ENCODE measurements at places on chromosomes 7 and 10. TPM values are rescaled to one million over a fixed set of nuclear protein-coding genes. Genes with fewer than 3 reads are reported as not detected.

DNA sequence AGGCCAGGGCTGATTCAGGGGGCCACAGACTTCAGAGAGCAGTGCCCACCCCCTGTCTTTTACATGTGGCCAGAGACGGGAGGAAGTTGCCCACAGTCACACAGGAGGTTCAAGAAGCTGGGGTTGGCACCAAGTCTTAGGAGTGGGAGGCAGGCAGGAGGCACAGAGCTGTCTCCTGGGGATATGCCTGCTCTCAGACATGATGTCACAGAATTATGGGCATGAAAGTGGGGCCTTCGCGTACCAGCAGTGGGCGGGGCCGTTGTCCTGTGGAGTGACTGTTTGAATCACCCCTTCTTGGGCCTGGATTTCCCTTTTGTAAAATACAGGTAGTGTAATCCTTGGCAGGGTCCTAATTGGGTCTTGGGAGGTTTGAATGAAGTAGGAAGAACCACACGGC is 81.2 kb upstream of the PPIF start:
- H3K4me1 ChIP-seq = peaks cover 5% of the 10 kb centered on the region
- H3K27ac ChIP-seq = no peak overlapping the region
- H3K4me3 ChIP-seq = no peak overlapping the region

GRCh38 chr10:32379950-32380551 is 33.1 kb upstream of the EPC1 start:
- DNase-seq = peak; percentile 42
- no peaks in the 10 kb centered on the region for H3K27me3 ChIP-seq
- peak overlapping the region; percentile 79 for H3K27ac ChIP-seq
- no peaks in the 10 kb centered on the region for H3K4me1 ChIP-seq
- no peaks in the 10 kb centered on the region for H3K36me3 ChIP-seq
- H3K4me3 ChIP-seq = no peak overlapping the region

GRCh38 chr7:87476179-87476557 is 688 bp upstream of the ABCB4 start:
- H3K36me3 ChIP-seq = no peaks in the 10 kb centered on the region
- H3K4me1 ChIP-seq = peaks cover 13% of the 10 kb centered on the region
- no peak for DNase-seq
- H3K4me3 ChIP-seq = no peak overlapping the region

DNA sequence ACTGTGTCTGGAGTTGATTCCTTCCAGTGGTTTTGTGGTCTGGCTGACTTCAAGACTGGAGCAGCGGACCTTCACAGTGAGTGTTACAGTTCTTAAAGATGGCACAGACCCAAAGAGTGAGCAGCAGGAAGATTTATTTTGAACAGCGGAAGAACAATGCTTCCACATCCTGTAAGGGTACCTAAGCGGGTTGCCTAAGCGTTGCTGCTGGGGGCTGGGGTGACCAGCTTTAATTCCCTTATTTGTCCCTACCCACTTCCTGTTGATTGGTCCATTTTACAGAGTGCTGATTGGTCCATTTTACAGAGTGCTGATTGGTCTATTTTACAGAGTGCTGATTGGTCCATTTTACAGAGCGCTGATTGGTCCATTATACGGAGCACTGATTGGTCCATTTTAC is 13.2 kb downstream of the AKR1B15 start:
- H3K4me3 ChIP-seq = no peak overlapping the region
- DNase-seq = no peak
- no peak overlapping the region for H3K27ac ChIP-seq
- peaks cover 3% of the 10 kb centered on the region for H3K27me3 ChIP-seq
- no peaks in the 10 kb centered on the region for H3K4me1 ChIP-seq

DNA sequence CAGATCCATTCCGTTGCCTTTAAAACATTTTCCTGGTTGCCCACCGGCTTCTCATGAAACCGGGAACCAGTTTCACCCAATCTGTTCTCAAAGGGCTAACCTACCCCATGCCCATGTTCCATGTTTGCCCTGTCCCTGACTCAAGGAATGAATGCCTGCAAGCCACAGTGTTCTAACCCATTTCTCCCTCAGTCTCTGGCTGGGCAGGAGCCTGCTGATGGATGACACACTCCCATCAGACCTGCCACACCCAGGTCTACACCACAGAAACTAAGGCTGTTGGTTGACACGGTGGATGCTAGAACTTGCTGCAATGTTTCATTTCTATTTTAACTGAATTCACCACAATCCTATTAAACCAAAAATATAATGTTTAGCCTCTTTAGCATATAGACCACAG is 15.6 kb downstream of the CLRN3 start:
- H3K27ac ChIP-seq = peak overlapping the region; percentile 6
- no peaks in the 10 kb centered on the region for H3K27me3 ChIP-seq
- peaks cover 25% of the 10 kb centered on the region for H3K36me3 ChIP-seq
- no peak overlapping the region for H3K4me3 ChIP-seq

DNA sequence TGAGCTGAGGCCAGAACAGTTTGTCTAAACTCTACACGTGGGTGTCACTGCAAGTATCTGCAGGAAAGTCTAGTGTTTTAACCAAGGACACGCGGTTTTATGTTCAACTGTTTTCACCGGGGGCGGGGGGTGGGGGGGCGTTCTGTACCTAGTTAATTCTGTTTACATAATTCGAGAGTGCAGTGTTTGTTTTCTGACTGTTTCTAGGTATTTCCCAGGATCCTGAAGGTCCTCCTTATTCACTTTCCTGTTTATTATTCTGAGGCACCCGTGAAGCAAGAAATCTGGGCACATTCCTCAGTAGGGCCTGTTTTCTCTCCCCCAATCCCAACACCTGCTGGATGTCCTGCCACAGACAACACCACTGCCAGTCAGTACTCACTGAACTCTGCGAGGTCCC is 7.6 kb downstream of the LOXL4 start:
- DNase-seq = no peak
- H3K36me3 ChIP-seq = peaks cover 3% of the 10 kb centered on the region
- H3K4me1 ChIP-seq = peaks cover 4% of the 10 kb centered on the region
- no peak overlapping the region for H3K27ac ChIP-seq
- peaks cover 9% of the 10 kb centered on the region for H3K27me3 ChIP-seq

DNA sequence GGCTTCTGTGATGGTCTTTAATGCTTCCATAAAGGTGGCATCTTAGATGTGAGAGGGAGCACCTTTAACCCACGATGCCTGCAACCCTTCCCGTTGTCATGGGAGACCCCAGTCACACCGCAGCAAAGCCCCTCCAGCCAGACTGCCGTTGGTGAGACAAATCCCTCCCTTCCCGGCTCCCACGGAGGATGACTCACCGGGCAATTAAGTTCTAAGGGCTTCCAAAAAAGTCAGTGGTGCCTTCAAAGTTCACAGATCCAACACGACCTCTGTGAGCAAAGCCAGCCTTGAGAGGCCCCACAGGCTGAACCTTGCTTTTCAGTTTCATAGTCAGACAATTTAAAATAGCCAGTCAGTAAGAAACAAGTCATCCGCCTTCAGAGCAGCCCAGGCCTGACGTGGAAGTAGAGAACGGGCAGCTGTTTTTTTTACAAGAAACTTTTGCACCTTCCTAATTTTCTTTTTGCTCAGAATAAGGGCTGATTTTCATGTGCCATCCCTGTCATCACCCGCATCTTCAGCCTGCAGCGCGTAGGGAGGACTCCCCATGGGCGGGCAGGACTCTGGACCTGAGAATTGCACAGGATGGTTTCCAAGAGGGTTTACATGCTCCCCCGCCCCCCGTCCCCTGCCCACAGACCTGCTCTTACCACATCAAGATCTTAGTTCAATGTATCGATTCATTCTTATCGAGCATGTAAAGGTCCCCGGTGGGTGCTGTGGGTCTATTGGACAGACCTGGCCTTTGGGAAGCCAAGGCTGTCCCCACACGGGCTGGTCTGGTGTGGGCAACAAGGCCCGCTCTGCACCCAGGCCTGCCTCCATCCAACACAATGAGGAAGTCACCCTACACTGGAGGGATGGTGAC is 333.9 kb downstream of the DNAJB6 start:
- H3K4me1 ChIP-seq = no peaks in the 10 kb centered on the region
- H3K4me3 ChIP-seq = no peak overlapping the region
- H3K27ac ChIP-seq = no peak overlapping the region
- no peaks in the 10 kb centered on the region for H3K36me3 ChIP-seq
- H3K27me3 ChIP-seq = peaks cover 17% of the 10 kb centered on the region

GRCh38 chr10:90920986-90921666 is at the start of gene ANKRD1:
TSS of gene ANKRD1 (minus strand) at chr10:90921087. CDS start at chr10:90921027, 60 bp downstream.
- no peaks in the 10 kb centered on the region for H3K36me3 ChIP-seq
- peaks cover 6% of the 10 kb centered on the region for H3K27me3 ChIP-seq
- no peak within 1 kb of the TSS for H3K27ac ChIP-seq
- peak; percentile 24 for DNase-seq
- no peaks in the 10 kb centered on the region for H3K4me1 ChIP-seq
- no peak within 1 kb of the TSS for H3K4me3 ChIP-seq

- no peaks in the 10 kb centered on the region for H3K4me1 ChIP-seq
- no peak overlapping the region for H3K4me3 ChIP-seq
- DNase-seq = no peak
- no peak overlapping the region for H3K27ac ChIP-seq
These were observed 820.2 kb upstream of the CELF2 start for GRCh38 chr10:10197423-10197822.

GRCh38 chr7:132650498-132650897 is 74.2 kb upstream of the PLXNA4 start:
- peaks cover 2% of the 10 kb centered on the region for H3K27me3 ChIP-seq
- H3K4me3 ChIP-seq = no peak overlapping the region
- no peaks in the 10 kb centered on the region for H3K4me1 ChIP-seq
- H3K27ac ChIP-seq = no peak overlapping the region
- no peaks in the 10 kb centered on the region for H3K36me3 ChIP-seq

GRCh38 chr7:139771001-139771956 is 6.5 kb downstream of the HIPK2 start:
- peaks cover 5% of the 10 kb centered on the region for H3K36me3 ChIP-seq
- H3K4me1 ChIP-seq = no peaks in the 10 kb centered on the region
- H3K27me3 ChIP-seq = no peaks in the 10 kb centered on the region
- H3K27ac ChIP-seq = no peak overlapping the region

DNA sequence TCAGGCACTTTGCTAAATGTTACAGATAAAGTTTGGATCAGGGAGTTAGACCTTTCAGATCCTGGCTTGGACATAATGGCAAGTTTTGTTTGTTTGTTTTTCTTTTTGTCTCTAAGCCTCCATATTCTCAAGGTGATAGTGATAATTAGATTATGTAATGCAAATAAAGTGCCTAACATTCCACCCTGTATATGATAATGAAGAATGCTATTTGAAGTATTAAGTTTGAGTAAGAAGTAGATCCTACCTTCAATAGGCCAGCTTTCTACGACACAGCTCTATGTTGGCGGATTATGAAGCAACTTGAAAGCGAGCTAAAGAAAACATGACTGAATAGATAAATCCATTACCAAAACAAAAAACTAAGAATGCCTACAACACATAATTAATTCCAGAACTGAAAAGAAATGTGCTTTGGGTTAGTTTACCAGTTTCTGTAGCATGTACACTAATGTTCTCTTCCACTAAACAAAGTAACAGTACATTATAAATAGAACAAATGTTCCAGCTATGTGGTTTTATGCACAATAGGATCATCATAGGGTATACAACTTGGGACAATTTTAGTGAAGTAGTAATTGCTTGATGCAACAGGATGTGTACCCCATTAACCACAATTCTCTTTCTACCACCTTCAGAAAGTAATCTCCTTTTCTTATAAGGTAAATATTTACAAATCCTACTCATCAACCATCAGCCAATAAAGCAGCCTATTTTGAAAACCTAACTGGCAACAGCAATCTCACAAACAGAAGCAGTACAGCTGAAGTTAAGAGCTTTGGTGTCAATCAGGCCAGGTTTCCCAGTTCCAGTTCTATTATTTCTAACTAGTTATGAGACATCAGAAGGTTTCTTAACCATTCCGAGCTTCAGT is 1.5 kb downstream of the SEM1 start:
- peaks cover 2% of the 10 kb centered on the region for H3K27me3 ChIP-seq
- peaks cover 3% of the 10 kb centered on the region for H3K4me1 ChIP-seq
- peaks cover 3% of the 10 kb centered on the region for H3K36me3 ChIP-seq
- no peak for DNase-seq
- H3K27ac ChIP-seq = no peak overlapping the region

DNA sequence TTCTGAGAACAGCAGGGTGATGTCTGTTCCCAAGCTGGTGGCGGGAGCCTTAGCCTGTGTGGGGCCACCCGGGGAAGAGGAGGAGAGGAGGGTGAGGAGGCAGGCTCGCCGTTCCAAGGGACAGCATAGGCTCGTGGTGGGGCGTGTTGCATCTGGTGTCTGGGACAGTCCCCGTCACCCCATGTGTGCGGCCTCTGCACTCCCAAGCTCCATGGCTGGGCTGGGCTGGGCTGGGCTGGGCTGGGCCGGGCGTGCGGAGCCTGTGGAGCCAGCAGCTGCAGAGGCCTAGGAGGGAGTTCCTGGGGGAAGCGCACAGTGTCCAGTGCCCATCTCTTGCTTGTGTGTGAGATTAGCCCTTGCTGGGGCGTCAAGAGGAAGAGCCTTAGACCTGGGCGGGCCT is 20.9 kb upstream of the TTYH3 start:
- no peak overlapping the region for H3K4me3 ChIP-seq
- peaks cover 35% of the 10 kb centered on the region for H3K4me1 ChIP-seq
- H3K27me3 ChIP-seq = no peaks in the 10 kb centered on the region

- no peaks in the 10 kb centered on the region for H3K4me1 ChIP-seq
- no peak overlapping the region for H3K27ac ChIP-seq
- DNase-seq = no peak
- H3K36me3 ChIP-seq = peaks cover 78% of the 10 kb centered on the region
These were observed 6.4 kb downstream of the ECHS1 start for GRCh38 chr10:133366751-133367150.

- H3K27me3 ChIP-seq = no peaks in the 10 kb centered on the region
- H3K27ac ChIP-seq = no peak overlapping the region
- no peak overlapping the region for H3K4me3 ChIP-seq
- H3K4me1 ChIP-seq = no peaks in the 10 kb centered on the region
- DNase-seq = no peak
These were observed 454.6 kb upstream of the SORCS1 start for GRCh38 chr10:107619139-107619538.

DNA sequence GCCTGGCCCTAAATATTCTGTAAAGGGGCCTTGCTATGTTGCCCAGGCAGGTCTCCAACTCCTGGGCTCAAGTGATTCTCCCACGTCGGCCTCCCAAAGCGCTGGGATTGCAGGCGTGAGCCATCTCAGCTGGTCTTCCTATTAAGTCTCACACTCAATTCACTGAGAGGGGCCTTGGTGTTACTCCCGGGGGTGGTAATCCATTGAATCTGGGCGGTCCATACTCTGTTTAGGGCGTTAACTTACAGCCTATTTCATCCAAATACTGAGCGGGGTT is 665 bp upstream of the SRRT start:
- peak overlapping the region; percentile 95 for H3K27ac ChIP-seq
- H3K4me1 ChIP-seq = peaks cover 12% of the 10 kb centered on the region
- peak overlapping the region; percentile 85 for H3K4me3 ChIP-seq
- no peak for DNase-seq

GRCh38 chr7:101543242-101543766 is 85.8 kb downstream of the MYL10 start:
- peaks cover 6% of the 10 kb centered on the region for H3K4me1 ChIP-seq
- H3K27ac ChIP-seq = no peak overlapping the region
- H3K4me3 ChIP-seq = no peak overlapping the region
- no peaks in the 10 kb centered on the region for H3K27me3 ChIP-seq
- no peak for DNase-seq

- H3K36me3 ChIP-seq = no peaks in the 10 kb centered on the region
- no peak overlapping the region for H3K27ac ChIP-seq
- H3K27me3 ChIP-seq = no peaks in the 10 kb centered on the region
- H3K4me3 ChIP-seq = no peak overlapping the region
- H3K4me1 ChIP-seq = no peaks in the 10 kb centered on the region
These were observed 222.9 kb downstream of the CHRM2 start for GRCh38 chr7:137091396-137091795.

The SPDYE2B gene
- polyA plus RNA-seq = 1.0 TPM

The NCAPG2 gene
- 12.5 TPM for polyA plus RNA-seq

The ZNF212 gene
- 14.0 TPM for polyA plus RNA-seq

The ENO4 gene
- 1.1 TPM for polyA plus RNA-seq

The TMEM225B gene
- 1.3 TPM for polyA plus RNA-seq

The KAT6B gene
- polyA plus RNA-seq = 16.4 TPM

The WDFY4 gene
- polyA plus RNA-seq = 3.5 TPM

The TPST1 gene
- 10.8 TPM for polyA plus RNA-seq
